ENCODE measurements at places on chromosomes 1 and 21.
A peak's percentile ranks its signal among the peaks of the same experiment; 100 is the strongest.

DNA sequence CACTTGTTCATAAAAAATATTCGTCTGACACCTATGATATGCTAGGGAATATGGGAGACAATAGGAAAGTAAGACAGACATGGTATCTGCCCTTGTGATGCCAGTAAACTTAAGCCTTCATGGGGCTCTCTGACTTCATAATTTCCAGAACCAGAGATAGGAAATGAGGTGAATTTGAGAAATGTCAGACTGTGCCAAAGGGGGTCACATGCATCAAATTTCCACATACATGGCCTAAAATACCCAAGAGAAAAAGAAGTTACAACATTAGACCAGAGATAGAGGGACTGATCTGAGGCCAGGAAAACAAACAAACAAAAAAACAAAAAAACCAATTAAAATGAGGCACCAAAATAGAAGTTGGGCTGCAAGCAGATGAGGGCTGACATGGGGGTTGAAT lies 75.7 kb downstream of the DISC1 start:
- DNase-seq = no peak

GRCh38 chr1:232978091-232978634 lies 27.8 kb downstream of the NTPCR start:
- DNase-seq = no peak

DNA sequence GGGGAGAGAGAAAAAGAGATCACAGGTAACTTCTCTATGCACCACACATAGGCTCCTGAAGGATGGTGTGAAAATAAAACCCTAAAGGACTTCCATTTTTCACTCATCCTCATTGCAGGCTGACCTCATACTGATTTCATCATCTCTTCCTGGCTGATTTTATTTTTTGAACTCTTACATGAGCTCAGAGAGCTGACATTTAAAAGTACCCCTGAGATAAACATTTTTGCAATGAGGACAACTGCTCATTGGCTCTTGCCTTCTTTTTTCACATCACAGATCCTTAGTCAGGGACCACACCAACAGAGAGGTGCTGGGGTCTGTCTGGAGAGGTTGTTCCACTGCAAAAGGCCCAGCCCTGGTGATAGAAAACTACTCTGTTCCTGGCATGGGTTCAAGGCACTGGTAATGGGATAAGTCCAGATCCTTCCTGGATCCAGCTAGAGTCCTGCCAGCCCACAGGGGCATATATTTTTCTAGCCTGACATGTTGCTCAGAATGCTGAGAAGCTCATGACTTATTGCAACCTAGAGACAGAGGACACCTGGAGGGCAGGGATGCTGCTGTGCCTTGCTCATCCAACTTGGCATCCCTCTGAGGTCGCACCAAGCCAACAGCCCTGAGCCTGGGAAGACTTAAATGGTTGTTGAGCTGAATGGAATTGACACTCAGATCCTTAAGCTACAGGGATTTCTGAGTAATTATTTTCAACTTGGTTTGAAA lies 360.0 kb downstream of the HHAT start:
- no peak for DNase-seq

DNA sequence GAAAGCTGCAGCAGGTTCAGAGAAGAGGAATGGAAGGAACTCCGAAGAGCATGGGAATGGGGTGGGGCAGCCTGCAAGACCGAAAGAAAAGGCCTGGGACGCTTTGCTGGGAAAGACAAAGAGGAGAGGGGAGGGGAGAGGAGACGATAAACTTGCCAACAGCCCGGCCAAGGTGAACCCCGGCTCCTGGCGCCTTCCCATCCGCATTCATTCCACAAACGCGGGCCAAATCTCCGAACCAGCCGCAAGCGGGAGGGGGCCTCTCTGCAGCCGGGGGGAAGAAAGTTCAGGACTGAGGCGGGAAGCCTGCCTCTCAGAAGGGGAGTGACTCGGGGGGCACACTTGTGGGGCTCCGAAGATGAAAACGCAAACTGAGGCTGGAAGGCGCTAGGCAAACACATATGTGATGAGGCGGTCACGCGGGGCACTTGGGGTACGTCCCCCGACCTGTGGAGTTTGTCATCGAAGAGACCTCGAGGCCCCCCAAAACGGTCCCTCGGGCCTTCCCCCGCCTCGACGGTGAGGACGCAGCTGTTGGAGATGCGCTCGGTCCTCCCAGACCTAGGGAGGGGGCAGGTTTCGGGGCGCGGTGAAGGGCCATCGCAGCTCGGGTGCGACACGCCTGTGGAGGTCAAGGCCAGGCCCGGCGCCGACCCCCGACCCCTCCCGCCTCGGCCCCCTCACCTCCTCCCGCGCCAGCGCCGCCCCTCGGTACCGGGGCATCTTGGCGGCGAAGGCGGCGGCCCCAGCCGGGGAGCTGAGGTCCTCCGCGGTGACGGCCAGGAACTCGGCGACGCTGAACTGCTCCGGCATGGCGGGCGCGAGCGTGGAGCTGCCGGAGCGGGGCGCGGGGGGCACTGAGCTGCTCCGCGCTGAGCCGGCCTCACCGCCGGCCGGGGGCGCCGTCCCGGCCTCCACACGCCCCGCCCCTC lies at the start of gene ASAP3:
TSS of gene ASAP3 (minus strand) at position 859 of the 932 bp plus-strand sequence. CDS start at position 813, 46 bp downstream.
- peak; percentile 77 for DNase-seq

GRCh38 chr1:217315346-217315745 lies 315.5 kb downstream of the GPATCH2 start:
- no peak for DNase-seq

GRCh38 chr1:79845936-79846335 lies 839.4 kb upstream of the ADGRL4 start:
- no peak for DNase-seq

- DNase-seq = no peak
These were observed 3.3 kb downstream of the CLCNKB start for GRCh38 chr1:16046842-16047241.

- no peak for DNase-seq
These were observed 14.4 kb downstream of the AGO3 start for GRCh38 chr1:35945327-35945726.
